ENCODE measurements at places on chromosomes 11 and 22.

GRCh38 chr22:40027191-40028097 lies 32.7 kb downstream of the FAM83F start:
- DNase-seq = no peak

DNA sequence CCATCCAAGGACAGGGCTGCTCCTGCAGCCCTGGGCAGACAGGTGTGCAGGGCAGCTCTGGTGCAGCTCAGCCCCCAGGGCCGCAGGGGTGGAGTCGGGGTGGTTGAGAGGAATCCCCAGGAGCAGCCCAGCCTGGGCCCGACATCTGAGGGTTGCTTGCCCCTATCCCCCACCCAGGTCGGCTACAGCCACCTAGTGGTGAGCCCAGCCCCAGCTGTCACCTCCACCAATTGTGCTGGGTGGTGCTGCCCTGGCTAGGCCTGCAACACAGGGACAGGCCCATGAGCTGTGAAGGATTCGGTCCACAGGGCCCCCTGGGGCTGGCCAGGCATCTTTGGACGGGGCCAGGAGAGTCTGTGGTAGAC lies 29.6 kb downstream of the RTN4R start:
- DNase-seq = no peak

- no peak for DNase-seq
Measured at GRCh38 chr11:3000032-3000961, 8.2 kb upstream of the NAP1L4 start.

GRCh38 chr22:26610996-26611395 lies 6.8 kb downstream of the CRYBB1 start:
- no peak for DNase-seq

DNA sequence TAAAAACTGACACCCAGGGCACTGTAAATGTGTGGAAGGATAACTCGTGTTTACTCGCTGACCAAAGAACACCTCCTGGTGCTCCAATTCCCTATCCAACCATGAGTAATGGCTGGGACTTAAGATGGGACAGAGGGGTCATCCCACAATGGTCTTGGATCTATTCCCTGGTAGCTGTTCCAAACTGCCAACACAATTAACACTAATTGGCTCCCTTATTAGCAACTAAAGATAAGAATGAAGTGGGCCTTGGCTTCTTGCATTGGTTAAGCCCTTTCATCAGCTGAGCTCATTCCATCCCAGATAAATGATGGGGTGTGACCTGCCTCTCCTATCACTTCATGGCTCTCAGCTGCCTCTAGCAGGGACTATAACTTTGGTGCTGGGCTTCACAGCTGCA lies 1.5 kb upstream of the SIK3 start:
- DNase-seq = no peak

- no peak for DNase-seq
Measured at GRCh38 chr22:19995611-19996339, 20.8 kb downstream of the ARVCF start.
